ENCODE measurements at places on chromosomes 7 and 10.

DNA sequence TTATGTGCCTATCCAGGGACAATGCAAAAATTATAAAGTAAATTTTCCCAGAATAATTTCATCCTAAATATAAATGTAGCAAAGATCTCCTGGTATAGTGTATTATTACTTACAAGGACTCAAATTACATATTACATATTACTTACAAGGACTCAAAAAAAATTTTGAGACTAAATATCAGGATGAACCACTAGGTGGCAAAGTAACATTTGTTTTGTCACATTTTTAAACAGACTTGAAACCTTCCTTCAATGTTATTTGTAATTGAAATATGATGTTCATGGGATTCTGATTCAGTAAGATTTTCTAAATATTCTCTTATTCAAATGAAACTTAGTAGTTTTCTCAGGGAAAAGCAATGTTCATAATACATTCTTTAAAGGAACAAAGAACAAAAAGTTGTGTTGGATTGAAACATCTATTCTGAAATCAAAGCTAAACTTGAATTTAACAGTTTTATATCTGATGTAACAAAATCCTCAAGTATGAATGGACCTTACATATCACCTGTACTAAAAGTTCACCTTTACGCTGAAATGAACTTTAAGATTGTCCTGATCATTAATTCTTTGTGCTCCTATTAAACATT lies 74.3 kb upstream of the GNAI1 start:
- DNase-seq = peak; percentile 55

DNA sequence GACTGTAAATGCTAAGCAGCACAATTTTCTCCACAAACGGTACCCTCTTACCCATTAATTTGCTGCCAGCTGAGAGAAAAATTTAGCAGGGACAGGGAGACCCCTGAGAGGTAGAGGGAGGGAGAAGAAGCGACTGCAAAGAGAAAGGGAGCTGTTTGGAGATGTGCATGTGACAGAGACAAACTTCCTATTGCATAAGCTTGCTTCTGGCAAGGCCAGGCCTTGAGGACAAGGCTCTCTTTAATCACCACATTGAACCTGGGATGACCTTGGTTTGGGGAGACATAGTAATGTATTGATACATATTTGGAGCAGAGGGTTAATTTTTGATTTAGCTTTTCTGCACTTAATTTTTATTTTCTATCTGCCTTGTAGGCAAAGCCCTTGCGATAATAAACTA lies 31.1 kb upstream of the HIBADH start:
- DNase-seq = no peak

DNA sequence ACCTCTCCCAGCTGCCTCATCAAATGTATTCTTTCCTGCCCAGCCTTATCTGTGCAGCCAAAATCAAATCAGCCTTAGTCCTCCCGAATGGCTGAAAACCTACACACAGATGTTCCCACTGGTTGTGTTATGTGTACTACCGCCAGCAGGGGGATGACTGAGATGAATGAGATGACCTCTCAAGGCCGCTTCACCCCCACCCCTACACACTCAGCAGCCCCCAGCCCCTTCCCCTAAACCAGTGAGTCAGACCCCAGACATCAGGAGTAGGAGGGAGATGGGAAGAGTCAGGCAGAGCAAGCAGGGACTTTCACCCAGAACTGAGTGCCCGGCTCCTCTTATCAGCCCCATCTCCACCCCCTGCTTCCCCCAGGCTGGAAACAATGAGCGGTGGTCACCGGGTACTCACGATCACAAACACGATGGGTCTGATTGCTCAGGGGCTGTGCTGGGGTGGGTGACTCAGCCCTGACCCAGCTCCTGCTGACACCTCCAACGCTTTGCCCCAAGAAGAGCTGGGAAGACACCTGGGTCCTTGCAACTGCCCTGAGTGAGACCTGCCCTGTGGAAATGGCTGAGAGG lies 6.5 kb upstream of the C10orf105 start:
- DNase-seq = no peak

- no peak for DNase-seq
Observed at GRCh38 chr7:2896131-2896530, 52.0 kb upstream of the GNA12 start.

All from NCI-H446 (cell line).